Activated gamma-delta T cell (primary cell): ENCODE measurements at places on chromosomes 13 and 19.

- no peak for DNase-seq
Observed at GRCh38 chr13:47146136-47146535, 249.3 kb upstream of the HTR2A start.

GRCh38 chr13:73665261-73665660 lies 468.9 kb downstream of the KLF12 start:
- no peak for DNase-seq

DNA sequence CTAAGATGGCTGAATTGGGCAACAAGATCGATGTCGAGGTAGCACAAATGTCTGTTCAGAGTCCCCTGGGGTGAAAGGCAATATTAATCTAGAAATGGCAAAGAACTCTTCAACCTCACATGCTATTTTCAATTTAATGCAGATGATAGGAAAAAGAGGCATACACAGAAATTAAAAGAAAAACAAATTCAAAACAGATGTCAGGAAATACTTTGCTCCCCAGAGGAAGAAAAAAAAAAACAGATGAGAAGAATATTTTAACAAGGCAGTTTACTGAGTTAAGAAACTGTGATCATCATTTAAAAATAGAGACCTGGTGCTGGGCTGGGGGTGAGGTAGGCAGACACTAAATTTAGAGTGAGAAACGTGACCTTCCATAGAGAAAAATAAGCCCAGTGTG lies 421.9 kb upstream of the ARGLU1 start:
- DNase-seq = no peak

- DNase-seq = no peak
Observed at GRCh38 chr13:79988573-79988972, 352.4 kb downstream of the SPRY2 start.

- DNase-seq = no peak
Observed at GRCh38 chr13:54879036-54879435, 1850.4 kb downstream of the OLFM4 start.

GRCh38 chr19:39328046-39328705 lies 7.5 kb upstream of the LRFN1 start:
- DNase-seq = peak; percentile 63

DNA sequence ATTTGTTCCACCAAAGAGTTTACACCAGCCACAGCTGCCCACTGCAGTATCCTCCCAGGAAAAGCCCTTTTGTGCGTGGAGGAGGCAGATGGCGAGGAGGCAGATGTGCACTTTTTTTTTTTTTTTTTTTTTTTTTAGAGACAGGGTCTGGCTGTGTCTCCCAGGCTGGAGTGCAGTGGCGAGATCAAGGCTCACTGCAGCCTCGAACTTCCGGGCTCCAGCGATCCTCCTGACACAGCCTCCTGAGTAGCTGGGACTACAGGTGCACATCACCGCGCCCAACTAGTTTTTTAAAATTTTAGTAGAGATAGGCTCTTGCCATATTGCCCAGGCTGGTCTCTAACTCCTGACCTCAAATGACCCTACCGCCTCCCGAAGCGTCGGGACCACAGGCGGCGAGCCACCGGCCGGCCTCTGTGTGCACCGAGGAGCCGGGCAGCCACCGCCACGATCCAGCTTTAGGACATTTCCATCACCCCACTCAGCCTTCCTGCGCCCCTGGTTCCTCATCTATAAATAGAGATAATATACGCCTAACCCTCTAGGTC lies 563 bp upstream of the PDCD5 start:
- DNase-seq = no peak

DNA sequence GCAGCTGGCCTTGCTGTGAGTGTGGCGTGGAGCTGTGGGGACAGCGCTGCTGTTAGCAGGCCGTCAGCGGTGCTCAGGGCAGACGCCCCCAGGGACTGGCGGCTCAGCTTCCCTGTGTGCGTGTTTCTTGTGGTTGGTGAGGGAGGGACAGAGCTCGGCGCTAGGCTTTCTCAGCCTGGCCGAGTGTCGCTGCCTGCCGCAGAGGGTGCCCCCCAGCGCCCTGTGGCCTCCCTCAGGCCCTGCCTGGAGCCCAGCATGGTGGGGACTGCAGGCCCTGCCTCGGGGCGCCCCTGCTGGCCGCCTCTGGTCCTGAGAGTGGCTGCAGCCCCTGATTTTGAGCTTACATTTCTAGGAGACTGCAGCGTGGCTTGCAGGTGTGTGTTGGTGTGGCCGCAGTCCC lies 35.5 kb downstream of the DOT1L start:
- DNase-seq = no peak

DNA sequence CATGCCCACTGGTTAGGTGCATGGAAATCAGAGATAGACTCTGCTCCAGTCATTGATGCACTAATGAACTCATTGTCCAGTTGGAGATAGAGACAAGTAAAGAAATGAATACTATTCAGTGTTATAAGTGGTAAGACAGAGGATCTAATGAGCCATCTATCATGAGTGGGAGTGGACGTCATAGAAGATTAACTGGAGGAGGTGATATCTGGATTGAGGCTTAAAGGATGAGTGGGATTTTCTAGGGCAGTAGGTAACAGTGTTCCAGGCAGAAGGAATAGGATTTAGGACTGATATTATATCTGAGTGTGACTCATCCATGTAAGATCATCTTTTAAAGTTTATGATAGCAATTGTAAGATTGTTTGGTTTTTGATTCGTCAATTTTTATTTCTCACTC lies 152.2 kb upstream of the CSNK1A1L start:
- no peak for DNase-seq

GRCh38 chr13:92984151-92984550 lies 242.5 kb upstream of the GPC6 start:
- no peak for DNase-seq

GRCh38 chr13:30331331-30331771 lies 24.0 kb upstream of the KATNAL1 start:
- no peak for DNase-seq

GRCh38 chr13:59043016-59043415 lies 1120.7 kb downstream of the DIAPH3 start:
- DNase-seq = no peak

GRCh38 chr19:47107202-47107952 lies 6.2 kb downstream of the ZC3H4 start:
- DNase-seq = no peak

DNA sequence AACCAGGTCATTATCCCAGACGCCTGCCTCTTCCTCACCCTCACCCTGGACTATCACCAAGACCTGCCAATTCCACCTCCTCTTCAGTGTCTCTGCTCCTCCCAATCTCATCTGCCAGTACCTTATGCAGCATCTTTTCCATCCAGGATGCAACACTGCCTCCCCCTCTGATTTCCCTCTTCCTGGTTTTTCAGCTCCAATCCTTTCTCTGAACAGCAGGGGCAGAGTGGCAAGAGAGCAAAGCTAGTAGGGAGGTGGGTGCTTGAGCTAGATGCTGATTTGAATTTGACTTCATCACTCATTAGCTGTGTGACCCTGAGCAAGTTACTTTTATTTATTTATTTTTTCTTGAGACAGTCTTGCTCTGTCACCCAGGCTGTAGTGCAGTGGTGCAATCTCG lies 25.6 kb upstream of the CABP5 start:
- DNase-seq = no peak

DNA sequence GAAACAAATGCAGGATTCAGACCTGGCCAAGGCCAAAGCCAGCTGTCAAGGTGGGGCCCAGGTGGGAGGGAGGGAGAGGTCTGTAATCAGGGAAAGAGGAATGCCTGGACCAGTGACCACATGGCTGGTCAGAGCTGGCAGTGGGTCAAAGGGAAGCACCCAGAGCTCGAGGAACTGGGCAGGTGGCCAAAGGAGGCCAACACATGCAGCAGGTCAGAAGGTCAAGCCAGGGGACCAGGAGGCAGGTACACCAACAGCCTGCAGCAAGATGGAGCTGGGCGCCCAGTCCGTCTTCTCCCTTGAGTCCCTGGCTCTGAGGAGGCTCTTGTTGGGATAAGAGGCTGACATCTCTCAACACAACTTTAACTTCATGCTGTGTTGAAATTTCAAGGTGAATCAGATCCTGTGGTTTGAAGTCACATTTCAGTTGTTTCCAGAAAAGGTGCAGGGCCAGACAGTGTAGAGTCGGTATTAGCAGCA lies 17.1 kb downstream of the GPATCH1 start:
- DNase-seq = no peak

GRCh38 chr19:10219678-10220077 lies 11.5 kb downstream of the S1PR2 start:
- no peak for DNase-seq

DNA sequence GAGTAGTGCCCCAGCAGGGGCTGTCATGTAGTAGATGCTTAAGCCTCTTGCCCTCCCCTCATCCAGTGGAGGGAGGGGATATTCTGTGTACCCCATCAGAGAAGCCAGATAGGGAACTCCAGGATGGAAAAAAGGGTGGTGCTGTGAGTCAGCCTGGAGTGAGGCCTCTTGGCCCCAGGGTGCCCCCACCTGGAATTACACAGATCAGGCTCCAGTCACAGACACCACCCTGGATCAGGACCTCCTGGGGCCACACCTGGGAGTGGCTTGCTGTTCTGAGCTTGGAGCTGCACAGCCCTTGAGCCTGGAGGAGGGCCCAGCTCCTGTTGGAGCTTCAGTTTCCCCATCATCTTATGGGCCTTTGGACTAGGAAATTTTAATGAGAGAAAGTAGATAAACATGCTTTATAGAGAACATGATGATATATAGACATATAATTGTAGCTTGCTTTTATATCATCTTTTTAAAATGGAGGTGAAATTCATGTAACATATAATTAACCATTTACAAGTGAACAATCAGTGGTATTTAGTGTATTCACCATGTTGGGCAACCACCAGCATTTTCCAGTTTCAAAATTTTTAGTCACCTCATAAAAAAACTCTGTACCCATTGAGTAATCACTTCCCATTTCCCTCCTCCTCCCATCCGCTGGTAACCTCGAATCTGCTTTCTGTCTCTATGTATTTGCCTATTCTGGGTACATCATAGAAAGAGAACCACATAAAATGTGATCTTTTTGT lies 24.6 kb downstream of the CYP4F22 start:
- DNase-seq = no peak

DNA sequence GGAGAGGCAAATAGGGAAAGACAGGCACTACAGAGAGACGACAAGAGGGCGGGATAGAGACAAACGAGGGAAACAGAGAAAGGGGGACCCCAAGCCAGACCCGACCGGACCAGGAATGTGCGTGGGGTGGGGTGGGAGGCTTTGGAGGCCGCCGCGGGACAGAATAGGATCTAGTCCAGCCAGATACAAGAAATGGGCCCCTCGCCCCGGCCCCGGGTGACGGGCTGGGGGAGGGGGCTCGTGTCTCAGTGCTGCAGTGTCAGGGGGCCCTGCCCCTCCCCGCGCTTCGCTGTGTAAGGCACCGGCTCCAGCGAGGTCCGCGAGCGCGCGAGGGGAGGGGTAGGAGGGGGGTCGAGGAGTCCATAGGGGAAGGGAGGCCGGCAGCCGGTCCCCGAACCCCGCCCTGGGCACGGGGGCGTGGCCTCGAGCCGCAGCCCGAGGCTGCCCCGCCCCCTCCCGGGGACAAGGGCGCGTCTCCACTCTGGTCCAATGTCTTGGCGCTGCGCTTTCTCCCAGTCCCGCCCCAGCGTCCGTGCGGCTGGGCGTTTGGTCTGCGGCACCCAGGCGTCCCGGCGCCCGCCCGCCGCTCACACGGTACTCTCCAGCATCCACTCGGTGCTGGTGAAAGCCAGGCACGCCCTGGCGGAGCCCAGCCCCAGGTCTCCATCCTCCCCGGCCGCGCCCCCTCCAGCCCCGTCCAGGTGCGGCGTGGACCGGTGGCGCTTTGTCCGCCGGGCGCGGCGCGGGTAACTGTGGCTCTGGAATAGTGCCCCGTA lies 11.0 kb downstream of the IFNL1 start:
- DNase-seq = no peak

GRCh38 chr13:42101821-42102585 lies 53.6 kb downstream of the DGKH start:
- no peak for DNase-seq

DNA sequence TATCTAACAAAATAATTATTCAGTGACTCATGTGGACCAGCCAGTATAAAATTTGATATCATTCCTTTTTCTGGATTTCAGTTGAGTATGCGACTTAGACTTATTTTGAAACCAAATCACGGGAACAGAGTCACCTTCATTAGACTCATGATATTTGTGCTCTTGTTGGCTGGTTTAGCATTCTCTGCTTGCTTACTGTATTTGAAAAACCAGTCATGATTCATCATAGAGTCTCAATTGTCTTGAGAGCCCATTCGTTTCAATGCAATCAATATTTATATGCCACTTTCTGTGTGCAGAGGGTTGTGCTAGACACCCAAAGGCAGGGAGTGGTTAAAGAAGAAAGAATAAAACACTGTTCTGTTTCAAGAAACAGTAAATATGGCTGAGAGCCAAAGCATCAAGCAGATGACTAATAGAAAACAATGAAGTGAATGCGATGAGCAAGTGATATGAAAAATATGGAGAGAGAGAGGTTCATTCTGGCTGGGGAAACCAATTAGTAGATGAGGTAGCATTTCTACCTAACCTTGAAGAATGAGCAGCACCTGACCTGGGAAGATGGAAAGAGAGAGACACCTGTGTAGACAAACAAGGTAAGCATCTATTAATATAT lies 99.6 kb upstream of the MBNL2 start:
- DNase-seq = no peak

DNA sequence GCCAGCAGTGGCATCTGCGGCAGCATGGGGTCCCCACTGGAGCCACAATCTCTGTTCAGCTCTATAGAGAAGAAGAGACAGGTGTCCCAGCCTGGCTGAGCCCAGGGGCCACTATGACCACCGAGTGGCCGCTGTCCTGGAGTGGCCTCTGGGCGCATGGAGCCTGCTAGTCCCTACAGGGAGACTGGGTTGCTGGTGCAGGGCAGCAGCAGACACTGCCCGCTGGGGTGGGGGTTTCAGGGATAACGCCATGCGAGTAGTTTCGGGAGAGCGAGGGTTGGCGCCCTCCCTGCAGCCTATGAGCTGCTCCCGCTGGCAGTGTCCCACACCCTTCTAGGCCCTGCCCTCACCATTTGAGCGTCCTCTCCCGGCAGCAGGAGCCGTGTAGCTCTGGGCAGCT lies 10.9 kb upstream of the TEKTIP1 start:
- DNase-seq = no peak

- DNase-seq = no peak
Observed at GRCh38 chr19:45515081-45515624, 7.9 kb downstream of the VASP start.

DNA sequence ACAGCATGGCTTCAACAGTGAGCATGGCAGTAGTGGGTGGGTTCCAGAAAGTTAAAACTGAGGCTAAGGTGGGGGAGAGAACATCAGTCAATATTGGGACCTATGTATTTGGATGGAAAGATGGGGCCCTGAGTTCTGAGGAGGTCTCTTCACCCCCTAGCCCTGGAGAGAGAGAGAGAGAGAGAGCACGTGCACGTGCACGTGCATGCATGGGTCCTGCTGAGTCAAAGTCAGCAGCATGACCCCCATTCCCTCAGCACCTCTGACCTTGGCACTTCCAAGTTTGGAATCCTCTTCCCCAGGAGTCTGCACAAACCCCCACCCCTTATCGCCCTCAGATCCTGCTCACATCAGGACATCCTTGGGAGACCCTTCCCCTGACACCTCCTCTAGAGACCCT lies 32.5 kb upstream of the CEACAM1 start:
- DNase-seq = no peak

DNA sequence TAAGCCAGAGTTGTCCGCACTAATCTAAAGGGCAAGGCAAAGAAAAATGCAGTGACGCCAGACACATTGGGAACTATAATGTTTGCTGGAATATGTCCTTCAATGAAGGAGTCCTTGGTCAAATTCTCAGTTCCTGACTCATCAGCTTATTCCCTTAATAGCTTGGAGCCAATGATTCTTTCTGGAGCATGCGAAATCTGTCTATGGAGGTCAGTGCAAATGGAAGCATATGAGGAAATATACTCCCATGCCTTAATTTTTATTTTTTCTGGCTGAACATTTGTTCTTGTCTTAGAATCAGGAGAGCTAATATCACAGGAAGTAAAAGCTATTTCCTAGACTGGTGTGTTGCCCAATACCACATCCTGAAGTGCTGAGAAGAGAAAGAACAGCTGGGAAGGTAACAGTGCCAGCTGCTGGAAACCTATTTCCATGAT lies 289.8 kb upstream of the SPRY2 start:
- DNase-seq = no peak
